EH (cell line): ENCODE measurements at places on chromosomes 16 and 17.

DNA sequence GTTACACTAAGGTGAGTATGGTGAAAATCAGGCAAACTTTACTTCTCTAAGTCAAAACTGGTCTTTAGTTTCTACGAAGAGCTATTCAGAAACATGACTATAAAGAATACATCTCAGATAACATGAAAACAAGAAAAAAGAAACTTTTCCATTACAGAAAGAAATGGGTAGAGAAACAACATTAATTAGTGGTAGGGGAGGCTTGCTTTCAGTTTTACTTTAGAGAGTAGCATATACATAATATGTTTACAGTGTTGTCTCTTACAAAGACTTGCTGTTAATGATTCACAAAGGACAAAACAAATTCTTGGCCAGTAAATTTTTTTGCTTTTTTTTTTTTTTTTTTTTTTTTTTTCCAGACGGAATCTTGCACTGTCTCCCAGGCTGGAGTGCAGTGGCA lies 34.2 kb downstream of the CRLF3 start:
- no peak for DNase-seq

DNA sequence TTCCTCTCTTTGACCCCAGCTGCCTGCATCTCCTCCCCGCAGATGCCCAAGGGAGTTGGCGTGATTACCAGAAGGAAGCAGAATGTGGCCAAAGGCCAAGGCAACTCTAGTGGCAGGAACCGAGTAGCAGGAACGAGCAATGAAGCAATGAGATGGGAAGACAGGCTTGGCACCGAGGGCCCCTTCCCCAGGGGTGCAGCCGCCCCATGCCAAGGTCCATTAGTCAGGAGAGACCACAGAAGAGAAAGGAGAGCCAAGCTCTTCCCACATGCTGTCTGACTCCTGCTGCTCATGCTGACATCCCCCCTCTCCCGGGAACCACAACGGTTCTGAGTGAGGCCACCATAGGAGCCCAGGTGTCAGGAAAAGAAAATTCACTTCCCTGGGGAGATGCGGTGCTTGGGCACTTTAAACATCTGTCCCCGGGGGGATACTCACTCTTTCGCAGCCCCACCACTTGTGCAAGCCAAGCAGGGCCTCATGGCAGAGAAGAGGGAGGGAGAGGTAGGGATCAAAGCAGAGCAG lies 67.4 kb downstream of the MYO18A start:
- DNase-seq, result no peak

- no peak for DNase-seq
Observed at GRCh38 chr16:1145383-1146100, 7.4 kb upstream of the CACNA1H start.

DNA sequence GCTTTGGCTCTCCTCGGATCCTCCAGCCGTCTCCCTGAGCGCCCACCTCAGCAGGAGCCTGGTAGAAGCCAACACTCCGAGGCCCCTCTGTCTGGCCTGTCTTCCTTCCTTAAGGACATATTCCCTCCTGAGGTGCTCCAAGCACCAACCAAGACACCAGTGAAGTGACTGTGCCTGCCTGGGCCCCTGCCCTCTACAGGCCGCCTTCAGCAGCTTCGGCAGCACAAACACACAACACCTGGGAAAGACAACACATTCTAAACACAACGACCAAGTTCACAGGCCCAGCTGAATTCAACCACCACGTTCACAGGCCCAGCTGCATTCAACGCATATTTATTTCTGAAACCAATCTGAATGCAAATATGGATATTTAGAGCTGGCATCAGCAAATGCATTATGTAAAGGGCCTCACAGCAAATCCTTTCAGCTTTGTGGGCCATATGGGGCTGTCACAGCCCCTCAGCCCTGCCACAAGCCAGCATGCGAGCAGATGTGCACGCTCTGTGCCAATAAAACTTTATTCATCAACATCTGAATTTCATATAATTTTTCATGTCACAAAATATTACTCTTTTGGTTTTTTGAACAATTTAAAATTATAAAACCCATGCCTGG lies 12.2 kb downstream of the GALNS start:
- DNase-seq, result no peak

DNA sequence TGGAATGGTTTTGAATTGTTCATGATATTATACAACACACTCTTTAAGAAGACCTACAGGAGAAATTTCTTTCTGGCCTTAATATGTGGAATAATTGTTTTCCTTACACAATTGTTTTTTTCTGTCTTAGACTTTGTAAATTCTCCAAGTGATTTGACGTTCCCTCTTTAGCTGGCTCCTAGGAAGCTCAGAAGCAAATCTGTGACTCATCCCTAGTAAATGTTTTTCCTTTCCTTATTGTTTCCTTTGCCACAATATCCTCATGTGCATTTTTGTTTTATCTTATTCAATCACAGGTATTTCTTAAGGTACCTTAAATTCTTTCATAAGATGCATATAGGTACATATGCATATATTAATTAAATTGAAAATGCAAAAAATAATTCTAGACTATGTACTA lies 13.5 kb downstream of the KIAA0753 start:
- peak; percentile 44 for DNase-seq

DNA sequence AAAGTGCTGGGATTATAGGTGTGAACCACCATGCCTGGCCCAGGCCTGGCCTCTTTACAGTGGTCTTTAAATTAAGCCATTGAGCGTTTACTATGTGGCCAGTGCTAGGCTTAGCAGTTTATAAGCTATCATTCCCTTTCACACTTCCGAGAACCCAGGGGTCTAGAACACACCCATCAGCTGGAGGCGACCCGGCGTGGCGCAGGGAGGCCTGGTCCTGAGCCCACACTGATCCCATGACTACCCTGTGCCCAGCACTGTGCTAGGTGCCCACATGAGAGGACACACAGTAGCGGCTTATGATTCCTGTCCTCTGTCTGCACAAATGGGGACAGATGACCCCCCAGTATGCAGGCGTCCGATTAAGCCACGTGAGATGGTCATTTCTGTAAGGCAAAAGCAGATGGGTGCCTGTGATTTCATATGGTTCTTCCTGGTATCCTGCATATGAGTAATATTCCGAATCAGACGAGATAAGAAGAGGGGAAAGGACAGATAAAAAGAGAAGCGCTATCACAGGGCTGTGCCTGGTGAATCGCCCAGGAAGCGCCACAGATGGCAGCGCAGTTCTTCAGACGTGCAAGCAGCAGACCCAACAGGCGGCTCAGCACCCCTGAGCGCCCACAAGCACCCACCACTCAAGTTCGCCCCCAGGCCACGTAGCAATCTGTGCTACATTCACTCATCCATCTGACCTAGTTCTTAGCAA lies 5.3 kb downstream of the OSGIN1 start:
- no peak for DNase-seq

DNA sequence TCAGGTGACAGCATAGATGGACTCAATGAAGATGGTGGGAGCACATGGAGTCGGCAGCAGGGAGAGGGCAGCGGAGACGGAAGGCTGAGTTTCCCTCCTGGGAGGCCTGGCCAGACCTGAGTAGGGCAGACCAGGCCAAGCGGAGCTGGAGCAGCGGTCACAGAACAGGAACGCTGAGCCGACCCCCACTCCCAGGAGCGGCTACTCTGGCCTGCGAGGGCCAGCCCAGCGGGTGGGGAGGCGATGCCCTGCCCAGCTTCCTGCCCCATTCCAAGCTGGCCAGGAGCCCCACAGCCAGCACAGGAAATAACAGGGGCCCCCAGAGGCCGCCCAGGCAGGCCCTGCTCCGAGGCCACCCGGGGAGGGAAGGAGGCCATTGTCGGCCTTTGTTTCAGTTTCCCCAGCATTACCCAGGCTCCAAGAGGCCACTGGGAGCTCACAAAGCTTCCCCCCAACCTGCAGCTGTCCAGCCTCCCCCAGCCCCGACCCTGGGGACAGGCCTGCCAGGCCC lies 79.8 kb downstream of the ZNF423 start:
- DNase-seq, result no peak

DNA sequence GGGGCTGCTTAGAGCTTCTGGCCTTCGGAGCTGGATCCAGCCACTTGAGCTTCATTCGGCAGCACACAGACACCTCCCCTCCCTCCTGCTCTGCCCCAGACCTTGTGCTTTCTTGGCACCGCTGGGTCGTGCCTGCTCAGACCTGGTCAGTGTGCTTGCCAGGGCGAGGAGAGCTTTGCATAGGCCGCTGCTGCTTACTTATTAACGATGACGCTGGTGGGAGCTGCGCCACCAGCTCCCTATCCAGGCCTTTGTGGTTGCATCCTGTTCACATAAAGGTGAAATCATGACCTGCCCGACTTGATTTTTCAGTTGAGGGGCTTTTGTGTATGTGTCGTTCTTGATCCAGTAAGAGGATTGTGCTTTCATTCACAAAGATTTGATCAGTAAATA lies 101.1 kb downstream of the MSI2 start:
- DNase-seq, result no peak

DNA sequence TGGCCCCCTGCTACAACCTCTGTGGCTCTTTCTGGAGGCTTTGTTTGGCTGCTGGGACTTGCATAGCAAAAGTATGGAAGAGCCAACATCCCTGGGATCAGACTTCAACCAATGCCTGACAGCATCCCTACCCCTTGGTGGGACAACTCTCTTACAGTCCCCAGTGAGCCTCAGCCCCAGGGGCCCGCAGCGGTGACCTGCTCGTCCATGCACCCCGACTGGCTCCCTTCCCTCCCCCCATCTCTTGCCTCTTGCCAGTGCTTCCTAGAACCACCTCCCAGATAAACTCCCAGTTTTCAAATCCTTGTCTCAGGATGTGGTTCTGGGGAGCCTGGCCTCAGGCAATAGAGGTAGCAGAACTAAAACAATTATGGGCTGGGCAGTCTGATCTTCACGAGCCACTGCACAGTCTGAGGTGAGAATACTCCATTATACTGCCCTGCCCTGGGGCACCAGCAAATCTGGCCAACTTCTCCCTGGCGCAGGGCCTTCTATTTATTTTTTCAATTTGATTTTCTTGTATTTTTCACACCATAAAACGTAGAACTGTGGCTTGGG lies 86.6 kb upstream of the BRD7 start:
- no peak for DNase-seq

- peak; percentile 88 for DNase-seq
Observed at GRCh38 chr17:83199500-83200201, 120.2 kb downstream of the METRNL start.

GRCh38 chr16:700684-701584 lies 4.7 kb downstream of the FBXL16 start:
- peak; percentile 30 for DNase-seq

DNA sequence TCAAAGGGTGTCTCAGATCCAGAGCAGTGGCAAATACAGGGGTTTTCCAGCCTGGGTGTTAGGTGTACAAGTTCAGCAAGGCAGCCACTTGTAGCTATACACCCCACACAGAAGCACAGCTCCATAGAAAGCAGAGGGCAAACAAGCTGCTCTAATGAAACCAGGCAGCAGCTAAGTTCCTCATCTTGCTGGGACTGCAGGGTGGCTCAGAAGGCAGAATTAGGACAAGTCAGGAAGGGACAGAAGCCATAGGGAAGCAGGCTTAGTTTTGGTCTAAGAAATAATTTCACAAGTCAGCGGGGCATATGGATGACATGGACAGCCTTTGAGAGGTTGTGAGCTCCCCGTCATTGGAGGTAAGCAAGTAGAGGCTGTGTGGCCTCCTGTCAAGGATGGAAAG lies 23.7 kb downstream of the CNGB1 start:
- DNase-seq, result no peak

DNA sequence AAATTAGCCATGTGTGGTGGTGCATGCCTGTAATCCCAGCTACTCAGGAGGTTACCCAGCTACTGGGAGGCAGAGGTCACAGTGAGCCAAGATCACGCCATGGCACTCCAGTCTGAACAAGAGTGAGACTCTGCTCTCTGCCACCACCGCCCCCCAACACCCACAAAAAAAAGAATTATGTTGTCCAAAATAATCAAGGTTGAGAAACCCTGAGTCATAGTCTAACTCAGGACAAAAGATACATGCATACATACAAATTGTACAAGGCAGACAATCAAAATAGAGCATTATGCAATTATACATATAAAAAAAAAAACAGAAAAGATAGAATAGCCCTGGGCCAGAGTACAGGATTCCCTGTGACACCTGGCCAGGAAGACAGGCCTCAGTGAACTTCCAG lies 6.6 kb upstream of the KPNB1 start:
- no peak for DNase-seq

DNA sequence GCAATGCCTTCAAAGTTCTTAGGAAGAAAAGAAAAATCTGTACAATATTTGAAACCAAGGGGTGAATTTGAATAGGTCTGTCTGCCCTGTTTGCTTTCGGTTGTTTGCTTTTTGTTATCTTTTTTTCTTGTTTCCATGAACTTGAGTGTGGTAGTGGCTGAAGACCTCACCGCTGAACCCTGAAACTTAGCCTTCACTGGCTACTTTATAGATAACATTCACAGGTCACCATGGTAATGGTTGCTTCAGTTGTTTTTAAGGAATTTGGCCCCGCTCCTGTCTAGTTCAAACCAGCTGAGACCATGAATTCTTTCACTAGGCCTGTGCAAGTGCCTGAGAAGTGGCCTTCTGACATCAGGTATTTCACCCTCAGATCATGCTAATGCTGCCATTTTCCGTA lies 137.0 kb upstream of the PMFBP1 start:
- no peak for DNase-seq

DNA sequence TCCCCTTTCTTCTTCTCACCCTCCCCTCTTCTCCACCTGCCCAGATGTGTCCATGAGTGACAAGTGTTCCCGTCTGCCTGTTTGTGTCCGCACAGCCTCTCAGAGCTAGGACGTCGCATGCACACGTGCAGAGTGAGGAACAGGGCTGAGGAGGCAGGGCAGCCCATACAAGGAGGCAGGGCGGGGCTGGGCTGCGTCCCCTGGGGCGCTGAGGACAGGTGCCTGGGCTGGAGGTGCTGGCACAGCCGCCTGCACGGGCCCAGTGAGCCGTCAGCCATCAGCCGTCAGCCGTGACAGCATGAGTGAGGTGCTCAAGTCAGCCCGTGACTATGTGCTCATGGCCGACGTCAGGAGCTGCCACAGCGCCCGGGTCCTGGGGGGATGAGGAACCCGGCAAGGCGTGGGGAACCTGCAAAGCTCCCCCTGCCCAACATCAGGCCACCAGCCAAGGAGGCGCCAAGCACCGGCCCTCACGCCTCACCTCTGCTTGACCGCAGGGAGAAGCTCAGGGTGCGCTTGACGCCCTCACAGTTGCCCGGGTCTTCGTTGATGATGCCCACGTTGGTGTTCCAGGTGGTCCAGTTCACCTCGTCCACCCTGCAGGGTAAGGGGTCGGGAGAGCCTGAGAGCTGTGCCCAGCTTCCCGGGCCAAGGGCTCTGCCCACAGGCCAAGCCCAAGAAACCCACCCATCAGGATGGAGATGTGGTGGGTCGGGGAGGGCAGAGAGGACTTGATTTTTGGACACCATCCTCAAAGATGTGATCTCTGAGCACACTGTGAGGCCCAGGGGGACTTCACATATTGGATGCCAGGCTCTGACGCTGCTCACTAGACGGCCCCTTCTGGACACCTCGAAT lies 13.7 kb upstream of the TRPV3 start:
- no peak for DNase-seq

- DNase-seq, result peak; percentile 19
Observed at GRCh38 chr16:72635104-72635503, 412.8 kb downstream of the ZFHX3 start.

DNA sequence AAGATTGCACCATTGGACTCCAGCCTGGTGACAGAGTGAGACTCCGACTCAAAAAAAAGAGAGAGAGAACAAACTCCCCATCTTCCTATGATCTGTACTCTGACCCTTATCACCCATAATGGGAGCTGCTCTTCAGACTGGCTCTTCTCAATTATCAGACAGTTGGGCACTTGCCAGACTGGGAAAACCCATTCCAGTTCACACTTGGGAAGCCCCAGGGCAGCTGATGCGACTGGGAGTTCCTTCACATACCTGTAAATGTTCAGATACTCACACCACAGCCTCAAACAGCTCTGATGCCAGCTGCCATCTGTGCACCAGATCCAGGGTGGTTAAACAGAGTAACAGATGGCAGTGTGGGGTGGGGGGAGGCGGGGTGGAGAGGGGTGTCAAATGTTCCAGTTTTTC lies 23.8 kb upstream of the TMEM101 start:
- no peak for DNase-seq

GRCh38 chr17:1762233-1762900 lies 507 bp downstream of the SERPINF1 start:
- no peak for DNase-seq
